ENCODE measurements at places on chromosomes 3 and 15.
A peak's percentile ranks its signal among the peaks of the same experiment; 100 is the strongest.

DNA sequence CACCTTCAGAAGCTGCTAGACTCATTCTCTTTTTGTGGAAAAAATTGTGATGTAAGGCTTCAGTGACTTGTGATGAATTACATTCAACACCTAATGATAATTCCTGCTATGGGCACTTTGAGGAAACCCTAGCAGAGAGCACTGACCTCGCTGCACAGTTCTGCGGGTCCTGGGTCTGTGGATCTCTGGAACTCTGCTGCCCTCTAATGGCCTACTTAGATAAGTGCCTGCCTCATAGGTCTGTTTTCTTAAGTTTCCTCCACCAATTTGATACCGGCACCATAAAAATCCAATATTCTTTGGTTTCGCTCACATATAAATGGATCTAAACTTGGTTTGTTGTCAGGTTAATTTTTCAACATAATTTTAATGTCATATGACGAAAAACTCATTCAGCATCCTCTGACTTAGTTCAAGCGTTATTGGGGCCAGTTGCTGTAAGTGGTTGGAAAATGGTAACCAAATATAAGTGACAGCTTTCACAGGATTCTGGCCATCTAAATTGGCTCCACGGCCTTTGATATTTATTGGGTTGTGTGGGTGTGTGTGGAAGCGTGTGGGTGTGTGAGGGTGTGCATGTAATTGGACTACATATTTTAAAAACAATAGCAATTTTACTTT lies 10.4 kb downstream of the SLITRK3 start:
- peak; percentile 43 for DNase-seq

DNA sequence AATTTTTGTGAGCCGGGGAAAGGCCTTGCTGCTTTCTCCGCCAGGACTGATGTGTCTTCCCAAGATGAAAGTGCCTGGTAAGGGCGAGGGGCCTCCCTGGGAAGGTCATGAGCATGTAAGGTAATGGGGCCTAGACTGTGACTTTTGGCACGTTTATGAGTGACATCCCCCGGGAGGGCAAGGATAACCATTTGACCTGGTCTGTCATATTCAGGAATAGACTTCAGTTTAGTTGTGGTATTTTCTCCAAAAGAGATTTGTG lies 631 bp upstream of the CNBP start:
- DNase-seq = no peak

DNA sequence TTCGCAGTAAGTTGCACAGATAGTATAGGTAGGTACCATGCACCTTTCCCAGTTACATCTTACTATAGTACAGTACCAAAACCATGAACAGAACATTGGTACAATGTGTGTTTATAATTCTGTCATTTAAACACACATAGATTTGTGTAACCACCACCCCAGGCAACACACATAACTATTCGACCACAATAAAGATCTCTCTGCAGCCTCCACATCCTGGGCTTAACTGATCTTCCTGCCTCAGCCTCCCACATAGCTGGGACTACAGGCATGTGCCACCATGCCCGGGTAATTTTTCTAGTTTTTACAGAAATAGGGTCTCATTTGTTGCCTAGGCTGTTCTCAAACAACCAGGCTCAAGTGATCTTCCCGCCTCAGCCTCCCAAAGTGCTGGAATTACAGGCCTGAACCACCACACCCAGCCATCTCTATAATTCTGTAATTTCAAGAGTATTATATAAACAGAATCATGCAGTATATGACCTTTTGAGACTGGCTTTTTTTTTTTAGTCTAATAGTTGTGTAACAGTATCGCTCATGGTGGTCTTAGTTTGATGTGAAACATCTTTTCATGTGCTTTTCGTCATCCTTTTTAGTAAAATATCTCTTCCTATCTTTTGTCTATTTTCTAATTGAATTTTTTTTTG lies 13.3 kb upstream of the TMF1 start:
- DNase-seq = no peak

DNA sequence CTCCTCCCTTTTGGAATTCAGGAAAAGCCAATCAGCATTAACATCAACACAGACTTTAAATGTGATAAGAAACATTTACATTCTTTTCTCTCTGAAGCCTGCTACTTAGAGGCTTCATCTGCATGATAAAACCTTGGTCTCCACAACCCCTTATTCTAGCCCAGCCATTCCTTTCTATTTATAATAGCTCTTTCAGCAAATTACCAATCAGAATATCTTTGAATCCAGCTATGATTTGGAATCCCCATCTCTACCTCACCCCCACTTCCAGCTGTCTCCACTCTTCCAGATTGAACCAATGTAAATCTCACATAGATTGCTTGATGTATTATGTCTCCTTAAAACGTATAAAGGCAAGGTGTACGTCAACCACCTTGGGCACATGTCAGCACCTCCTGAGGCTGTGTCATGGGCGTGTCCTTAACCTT lies 139.7 kb downstream of the TUSC7 start:
- no peak for DNase-seq

DNA sequence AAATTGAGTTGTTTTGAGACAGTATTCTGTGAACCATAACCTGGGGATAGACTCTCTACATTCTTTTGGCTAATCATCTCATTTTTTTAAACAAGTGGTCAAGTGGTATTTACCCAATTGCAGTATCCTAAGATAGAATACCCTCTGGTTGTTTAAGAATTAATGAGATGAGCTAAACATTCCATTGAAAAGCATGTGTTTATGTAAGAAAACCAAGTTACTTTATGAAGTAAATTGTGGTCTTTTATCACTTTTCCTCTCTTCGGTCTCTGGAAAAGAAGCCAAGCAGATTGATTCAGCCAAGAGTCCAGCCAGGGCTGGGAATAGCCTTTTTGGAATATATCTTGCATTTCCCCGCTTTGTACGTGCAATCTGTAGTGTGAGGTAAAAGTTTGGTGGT lies 185.7 kb upstream of the TOPAZ1 start:
- no peak for DNase-seq

- no peak for DNase-seq
Observed at GRCh38 chr3:103167850-103168249, 733.0 kb downstream of the ZPLD1 start.

DNA sequence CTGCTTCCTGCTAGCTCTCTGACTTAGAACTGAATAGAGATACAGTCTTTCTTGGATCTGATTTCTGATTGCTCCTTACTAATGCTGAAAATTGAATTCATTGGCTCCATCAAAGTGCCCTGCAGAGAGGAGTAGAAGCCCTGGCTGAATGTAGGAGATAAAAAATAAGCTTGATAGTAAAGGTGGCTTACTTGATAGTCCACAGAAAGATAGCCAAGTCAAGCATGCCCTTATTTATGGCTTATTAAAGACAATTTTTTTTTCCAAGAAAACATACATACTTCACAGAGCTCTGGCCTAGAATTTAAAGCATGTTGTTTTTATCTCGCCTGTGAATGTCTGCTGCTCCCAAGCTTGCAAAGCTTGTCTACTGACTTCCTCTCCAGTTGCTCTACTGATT lies 124.6 kb upstream of the CADPS start:
- DNase-seq = no peak

- no peak for DNase-seq
Observed at GRCh38 chr3:557972-558371, 361.4 kb downstream of the CHL1 start.

- no peak for DNase-seq
Observed at GRCh38 chr15:70126362-70126761, 28.6 kb upstream of the TLE3 start.

DNA sequence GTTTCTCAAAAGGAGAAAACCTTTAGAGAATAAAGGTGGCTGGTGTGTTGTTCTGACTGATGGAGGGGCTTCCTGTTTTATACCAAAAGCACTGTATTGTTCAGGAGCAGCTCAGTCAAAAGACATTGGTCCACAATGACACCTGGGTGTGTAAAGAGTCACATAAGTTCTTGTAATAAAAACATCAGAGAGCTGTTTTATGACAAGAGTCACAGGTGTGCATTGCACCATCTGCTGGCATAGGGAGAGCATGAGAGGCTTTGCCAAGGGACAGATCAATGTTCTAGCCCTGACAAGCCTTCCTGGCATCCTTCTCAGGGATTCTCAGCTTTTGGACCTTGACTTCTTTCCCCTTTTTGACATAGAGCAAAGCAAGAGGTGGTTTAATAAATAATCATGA lies 20.4 kb downstream of the ARPP21 start:
- DNase-seq = no peak

- no peak for DNase-seq
Observed at GRCh38 chr3:70990723-70991122, 592.8 kb downstream of the FOXP1 start.

GRCh38 chr15:90316139-90316538 lies 35.9 kb upstream of the ZNF774 start:
- DNase-seq = no peak

DNA sequence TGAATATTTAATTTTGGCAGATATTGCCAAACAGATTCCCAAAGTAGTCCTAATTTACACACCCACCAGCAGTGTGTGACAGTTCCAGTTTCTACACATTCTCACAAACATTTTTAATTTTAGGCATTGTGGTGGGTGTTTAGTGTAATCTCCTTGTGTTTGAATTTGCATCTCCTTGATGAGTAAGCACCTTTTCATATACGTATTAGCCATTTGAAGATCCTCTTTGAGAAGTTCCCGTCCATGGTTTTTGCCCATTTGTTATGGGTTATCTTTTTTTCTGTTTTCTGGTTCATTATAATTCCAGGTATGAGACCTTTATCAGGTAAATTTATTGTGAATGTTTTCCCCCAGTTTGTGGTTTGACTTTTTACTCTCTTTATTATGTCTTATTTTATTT lies 2.3 kb upstream of the TM4SF19 start:
- DNase-seq = no peak

- no peak for DNase-seq
Observed at GRCh38 chr3:104367000-104367399, 999.7 kb upstream of the ALCAM start.

DNA sequence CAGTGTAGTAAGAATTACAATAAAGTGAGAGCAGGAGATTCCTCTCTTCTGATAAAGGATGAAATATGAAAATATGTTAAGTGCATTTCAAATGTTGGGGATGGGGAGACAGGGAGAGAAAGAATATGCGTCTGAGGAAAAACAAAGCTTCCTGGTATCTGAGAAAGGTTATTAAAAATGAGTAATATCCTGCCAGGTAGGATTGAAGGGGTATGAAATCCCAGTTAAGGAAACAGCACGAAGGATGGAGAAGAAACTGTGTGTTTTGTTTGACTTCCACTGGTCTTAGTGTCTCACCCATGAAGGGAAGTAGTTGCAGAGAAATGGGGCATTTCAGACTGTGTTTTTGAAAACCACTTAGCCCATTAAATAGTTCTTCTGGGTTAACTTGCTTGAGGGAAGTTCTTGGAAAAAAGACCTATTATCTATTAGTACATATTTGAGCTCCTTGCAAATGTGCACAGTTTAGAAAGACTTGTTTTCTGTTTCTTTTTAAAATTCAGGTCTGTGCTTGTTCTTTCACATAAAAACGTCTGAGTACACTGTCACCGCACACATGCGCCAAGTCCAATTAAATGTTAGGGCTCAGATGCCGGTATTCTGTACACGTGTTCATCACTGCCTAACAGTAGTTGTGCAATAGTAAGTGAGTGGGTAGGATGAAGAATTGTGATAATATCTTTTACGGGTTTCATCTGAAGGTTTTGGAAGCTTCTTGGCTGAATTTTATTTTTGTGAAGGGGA lies 196.1 kb upstream of the P2RY1 start:
- DNase-seq = peak; percentile 16

GRCh38 chr3:56966104-56966503 lies 94.4 kb upstream of the SPATA12 start:
- DNase-seq = no peak

DNA sequence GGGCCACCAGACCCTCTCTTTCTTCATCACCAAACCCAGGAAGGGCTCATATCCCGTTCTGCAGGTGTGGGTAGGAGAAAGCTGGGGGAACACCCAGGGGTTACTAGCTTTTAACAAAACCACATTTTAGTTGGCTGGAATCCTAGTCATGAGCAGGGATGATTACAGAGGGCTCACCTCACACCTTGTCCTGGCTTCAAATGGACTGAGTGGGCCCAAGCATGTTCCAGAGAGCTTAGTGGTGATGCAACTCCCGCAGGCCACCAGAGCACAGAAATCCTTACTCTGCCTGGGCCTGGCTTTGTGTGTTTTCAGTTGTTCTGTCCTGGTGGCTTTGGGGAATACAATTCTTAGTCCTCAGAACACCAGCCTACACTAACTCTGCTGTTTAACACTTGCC lies 56.8 kb upstream of the RYK start:
- DNase-seq = no peak

- DNase-seq = no peak
Observed at GRCh38 chr3:63355809-63356208, 77.7 kb downstream of the SYNPR start.

DNA sequence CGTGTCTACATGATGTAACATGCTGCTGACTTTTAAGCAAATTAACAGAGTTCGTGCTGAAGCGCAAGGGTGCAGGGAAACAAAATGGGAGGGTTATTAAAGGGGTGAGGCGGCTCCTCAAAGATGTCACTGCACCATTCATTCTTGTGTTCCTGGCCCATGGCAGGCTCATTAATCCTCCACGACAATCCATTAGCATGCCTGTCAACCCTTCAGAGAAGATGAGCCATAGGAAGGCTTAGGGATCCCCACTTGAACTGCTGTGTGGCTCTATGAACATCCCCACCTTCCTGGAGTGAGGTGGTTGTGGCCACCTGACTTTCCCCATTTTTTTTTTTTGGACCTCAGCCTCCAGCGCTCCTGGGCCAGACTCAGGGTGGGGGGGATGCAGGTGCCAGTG lies 45.8 kb downstream of the IGF1R start:
- DNase-seq = no peak

DNA sequence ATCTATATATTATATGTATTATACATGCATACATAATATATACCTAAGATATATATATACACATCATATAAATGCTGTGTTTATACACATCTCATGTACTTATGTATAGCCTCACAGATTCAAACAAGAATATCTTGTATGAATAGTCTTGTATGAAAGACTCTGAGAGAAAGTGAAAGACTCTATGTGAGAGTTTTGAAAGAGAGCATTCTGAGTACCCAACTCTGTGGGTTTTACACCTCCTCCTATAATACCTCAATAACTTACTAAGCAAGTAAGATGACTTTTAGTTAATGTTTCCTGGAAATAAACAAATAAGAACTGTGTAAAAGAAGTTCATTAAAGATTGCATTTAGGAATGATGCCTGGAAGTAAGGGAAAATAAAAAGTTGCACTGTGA lies 108.1 kb upstream of the GMNC start:
- no peak for DNase-seq

- no peak for DNase-seq
Observed at GRCh38 chr3:62143843-62144450, 229.4 kb downstream of the FEZF2 start.

DNA sequence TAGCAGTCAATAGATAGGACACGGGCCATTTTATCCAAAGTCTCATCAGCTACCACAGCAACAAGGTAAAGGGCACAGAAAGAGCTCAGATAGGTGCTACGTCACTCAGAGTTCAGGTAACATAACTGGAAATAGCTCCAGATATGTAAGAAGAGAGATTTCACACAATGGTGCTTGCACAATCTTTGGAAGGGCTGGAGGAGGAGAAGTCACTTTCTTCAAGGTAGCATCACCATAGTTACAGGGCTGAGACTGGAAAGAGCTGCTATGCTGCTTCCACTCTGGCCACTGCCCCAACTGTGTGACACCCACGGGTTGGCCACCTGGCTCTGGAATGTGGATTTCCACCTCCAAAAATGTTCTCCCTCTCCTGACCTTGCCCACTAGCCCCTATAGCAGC lies 448.8 kb upstream of the THBS1 start:
- DNase-seq = no peak
